KBM-7 (cell line): ENCODE measurements at places on chromosomes 3 and 15.

GRCh38 chr3:129476586-129476985 is 36.6 kb downstream of the IFT122 start:
- no peak for DNase-seq

GRCh38 chr15:75809986-75810750 is 33.1 kb upstream of the UBE2Q2 start:
- DNase-seq = peak; percentile 66

- no peak for DNase-seq
Observed at GRCh38 chr3:11564577-11565001, 79.1 kb downstream of the VGLL4 start.

DNA sequence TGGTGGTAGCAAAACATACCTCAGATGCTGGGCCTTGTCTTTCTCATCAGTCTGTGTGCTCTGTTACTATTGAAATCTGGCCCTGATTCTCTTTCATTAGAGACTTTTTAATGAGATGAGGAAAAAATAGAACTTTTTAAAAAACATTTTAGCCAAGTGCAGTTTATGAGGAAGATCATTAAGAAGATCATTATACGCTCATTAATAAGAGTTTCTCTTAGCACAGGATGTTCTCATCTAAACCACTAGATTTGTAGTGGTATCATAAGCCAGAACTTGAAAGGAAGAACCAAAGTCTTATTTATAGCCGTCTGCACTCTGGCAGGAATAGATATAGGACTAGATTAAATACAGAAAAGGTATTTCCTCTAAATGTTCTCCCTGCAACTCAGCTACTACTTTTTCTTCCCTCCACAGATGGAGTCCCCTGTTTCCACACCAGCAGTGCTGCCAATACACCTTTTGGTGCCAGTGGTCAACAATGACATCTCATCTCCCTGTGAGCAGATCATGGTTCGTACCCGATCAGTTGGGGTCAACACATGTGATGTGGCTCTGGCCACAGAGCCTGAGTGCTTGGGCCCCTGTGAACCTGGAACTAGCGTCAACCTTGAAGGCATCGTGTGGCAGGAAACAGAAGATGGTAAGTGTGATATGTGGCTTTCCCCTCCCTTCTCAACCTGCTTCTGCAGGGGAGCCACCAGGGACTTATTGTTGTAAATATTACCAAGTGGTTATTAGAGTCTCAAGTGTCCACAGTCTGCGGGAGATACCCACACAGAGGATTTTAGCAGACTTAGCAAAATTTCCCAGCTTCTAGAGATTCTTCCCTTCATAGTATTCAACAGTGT is 152.8 kb downstream of the RBPMS2 start:
- peak; percentile 75 for DNase-seq

- no peak for DNase-seq
Observed at GRCh38 chr3:171828902-171829770, 14.0 kb upstream of the TMEM212 start.

DNA sequence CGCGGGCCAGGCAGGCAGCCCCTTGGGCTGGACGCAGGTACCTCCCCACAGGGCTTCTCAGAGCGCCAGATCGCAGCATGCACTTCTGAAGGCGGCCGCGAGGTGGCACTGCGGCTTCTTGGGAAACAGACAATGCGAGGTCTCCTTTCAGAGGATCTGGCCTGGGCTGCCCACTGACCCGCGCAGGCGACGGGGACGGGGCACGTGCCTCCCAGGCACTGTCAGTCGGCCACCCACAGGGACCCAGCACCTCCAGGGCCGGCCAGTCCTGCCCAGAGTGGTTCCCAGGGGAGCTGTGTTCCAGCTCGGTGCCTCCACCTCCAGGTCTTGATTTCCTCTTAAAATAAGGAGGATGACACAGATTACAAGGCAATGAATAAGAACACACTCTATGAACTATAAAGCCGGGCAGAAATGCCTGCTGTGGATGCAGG is 24.4 kb upstream of the TXNRD3 start:
- DNase-seq = peak; percentile 83

DNA sequence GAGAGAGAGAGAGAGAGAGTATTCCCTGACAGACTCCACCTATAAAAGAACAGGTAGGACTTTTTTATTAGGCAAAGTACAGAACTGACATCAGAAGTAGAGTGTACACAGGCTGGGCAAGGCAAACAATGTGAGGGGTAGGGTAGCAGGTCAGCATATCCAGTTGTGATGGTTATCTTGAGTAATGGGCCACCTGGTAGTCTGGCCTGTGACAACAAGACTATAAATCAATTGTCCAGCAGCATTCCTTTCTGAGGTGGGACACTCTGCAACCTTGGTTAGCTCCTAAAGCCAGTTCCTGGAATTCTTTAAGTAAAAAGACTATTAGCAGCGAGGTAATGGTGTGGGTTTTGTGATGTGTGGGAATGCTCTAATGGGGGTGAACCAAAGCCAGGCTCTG is 14.9 kb upstream of the TMCC1 start:
- no peak for DNase-seq

GRCh38 chr3:32708672-32709283 is 23.8 kb downstream of the CNOT10 start:
- no peak for DNase-seq

DNA sequence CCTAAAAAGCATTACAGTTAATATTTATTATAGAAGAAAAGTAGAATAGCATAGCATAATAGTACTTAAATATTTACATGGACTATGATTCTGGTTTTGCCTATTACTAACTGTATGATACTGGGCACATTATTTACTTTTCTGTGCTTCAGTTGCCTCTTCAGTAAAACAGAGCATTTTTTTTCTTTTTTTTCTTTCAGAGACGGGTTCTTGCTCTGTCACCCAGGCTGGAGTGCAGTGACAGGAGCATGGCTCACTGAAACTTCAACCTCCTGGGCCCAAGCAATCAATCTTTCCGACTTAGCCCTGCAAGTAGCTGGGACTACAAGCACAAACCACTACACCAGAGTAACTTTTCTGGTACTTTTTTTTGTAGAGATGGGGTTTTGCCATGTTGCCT is 47.0 kb downstream of the GYG1 start:
- no peak for DNase-seq

DNA sequence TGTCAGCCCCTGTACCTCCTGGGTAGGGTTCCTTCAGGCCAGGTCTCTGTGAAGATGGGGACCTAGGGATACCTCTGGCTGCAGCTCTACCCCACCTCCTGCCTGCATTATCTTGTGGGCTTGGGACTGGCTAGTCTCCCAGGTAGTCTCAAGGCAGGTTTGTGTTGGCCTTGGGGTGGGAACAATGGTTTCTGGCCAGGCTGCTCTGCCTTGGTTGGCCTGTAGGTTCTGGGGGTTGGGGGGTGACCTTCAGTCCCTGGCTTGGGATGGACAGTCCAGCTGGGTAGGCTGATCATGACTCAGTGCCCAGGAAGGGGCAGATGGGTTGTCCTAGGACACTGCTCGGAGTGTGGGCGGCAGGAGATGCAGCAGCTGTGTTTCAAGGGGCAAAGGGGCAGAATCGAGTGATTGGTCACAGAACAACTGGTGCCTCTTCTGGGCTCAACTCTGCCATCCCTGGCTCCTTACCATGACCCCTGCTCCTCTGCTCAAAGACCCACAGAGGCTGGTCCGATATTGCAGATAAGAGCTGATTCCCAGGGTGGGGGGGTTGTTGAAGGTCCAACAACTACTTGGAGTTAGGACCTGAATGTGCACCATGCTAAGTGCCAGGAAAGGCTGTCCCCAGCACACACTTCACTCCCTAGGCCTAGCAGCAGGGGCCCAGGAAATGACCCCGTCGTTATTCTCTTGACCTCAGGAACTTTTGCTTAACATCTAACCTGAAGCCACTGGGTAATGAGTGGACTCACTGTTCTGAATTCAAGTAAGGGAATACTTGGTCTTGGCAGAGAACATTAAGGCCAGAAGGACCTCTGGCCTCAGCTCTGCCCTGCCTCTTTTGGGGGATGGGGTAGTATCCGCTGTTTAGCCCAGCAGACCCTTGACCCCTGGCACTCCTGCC is 18.1 kb upstream of the BSN start:
- DNase-seq = no peak

- no peak for DNase-seq
Observed at GRCh38 chr3:108117241-108117775, 26.5 kb upstream of the CD47 start.

DNA sequence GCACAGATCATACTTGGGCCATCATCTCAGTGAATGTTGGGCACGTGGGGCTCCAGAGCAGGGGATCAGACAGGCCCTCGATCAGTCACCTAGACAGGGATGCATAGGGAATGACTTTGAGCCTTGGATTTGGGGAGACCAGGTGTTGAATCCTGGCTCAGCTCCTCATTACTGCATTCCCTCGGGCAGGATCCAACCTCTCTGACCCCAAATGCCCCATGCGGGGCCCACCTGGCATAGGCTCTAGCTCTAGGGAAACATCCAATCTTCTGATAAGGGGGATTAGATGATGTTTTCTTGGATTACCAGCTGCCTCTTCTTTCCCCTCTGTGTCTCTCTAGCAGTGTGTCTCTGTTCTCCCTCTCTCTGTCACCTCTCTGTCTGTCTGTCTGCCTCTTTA is 22.7 kb downstream of the LOXL1 start:
- DNase-seq = no peak

DNA sequence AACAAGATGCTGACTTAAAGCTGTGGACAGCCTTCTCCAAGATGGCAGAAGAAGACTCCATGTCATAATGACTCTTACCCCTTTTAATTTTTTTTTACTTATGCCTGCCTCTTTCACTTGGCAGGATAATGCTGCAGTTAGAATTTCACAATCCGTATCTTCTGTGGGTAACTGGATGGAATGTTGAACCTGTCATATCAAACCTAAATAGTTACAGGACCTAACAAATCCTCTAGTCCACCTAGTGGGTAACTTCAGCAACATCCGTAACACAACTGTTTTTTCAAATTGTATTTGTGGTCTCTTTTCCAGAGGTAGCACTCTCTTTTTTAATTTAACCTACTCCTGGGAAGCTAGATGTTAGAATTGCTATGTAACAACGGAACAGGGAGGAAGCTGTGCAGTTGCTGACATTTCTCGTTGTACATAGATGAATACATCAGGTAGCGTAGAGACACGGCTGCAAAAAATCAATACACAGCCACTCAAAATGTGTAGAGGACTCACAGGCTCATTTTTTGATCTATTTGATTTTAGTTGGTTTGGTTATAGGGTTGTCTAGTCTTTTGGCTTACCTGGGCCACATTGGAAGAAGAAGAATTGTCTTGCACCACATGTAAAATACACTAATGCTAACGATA is 43.9 kb upstream of the TRPM1 start:
- DNase-seq = peak; percentile 26

DNA sequence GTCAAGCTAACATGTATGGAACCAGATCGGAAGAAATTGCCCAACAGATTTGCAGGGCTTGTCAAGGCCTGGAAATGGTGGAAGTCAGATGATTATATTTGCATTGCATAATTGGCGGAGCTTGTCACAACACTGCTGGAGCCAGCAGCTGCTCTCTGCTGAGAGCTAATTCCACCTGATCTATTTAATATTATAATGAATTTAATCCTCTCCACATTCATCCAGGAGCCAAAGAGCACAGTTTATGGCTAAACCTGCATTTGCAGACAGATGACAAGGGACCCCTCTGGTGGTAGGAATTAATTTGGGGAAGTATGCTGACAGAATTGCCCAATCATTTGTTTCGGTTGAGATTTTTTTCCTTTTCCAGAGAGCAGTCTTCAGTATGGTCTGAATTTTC is 730.2 kb downstream of the TUSC7 start:
- peak; percentile 67 for DNase-seq

DNA sequence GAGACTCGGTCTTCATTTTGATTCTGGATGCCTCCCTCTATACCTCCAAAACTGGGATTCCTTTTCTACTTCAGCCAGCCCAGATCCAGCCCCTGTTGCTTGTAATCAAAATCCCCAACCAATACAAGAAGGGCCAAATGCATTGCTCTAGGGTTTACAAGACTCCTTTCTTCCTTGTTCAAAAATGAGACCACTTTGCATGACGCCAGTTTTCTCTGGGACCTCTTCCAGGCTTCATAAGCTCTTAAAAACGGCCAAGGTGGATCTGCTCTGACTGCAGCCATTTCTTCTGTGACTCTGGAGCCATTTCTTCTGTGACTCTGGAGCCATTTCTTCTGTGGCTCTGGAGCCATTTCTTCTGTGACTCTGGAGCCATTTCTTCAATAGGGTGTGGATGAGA is 71.9 kb downstream of the ADAMTS17 start:
- DNase-seq = no peak

DNA sequence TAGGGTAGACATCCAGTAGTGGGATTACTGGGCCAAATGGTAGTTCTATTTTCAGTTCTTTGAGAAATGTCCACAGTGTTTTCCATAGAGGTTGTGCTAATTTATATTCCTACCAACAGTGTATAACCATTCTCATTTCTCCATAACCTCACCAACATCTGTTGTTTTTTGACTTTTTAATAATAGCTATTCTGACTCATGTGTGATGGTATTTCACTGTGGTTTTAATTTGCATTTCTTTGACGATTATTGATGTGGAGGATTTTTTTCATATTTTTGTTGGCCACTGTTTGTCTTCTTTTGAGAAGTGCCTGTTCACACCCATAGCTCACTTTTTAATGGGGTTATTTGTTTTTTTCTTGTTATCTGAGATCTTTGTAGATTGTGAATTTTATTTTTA is 125.2 kb downstream of the CFAP20DC start:
- DNase-seq = no peak

DNA sequence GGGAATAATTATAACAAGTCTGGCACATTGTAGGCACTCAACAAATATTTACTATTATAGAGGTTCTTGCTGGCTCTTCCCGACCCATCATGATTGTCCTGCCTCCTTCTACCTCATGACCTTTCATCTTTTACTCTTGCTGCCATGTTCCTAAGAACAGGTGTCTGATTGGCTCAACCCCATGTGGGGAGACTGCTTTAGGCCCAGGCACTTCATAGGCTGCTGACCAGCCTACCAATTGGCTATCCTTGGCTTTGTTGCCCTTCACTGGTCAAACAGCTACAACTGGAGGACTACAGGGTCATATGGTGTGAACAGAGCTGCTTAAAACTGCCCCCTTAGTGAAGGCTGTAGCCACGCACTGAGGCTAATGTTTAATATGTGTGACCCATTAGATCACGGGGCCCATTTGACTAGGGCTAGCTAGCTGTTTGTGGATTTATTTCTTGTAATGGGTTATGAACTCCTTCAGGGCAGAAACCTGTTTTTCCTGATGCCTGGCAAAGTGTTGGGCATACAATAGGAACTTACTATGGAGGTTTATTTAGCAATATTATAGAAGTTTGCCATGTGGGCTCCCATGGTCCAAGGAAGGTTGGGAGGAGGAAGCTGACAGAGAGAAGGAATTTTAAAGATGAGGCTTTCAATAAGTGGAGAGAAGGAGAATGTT is 239.9 kb upstream of the TBC1D5 start:
- DNase-seq = no peak

DNA sequence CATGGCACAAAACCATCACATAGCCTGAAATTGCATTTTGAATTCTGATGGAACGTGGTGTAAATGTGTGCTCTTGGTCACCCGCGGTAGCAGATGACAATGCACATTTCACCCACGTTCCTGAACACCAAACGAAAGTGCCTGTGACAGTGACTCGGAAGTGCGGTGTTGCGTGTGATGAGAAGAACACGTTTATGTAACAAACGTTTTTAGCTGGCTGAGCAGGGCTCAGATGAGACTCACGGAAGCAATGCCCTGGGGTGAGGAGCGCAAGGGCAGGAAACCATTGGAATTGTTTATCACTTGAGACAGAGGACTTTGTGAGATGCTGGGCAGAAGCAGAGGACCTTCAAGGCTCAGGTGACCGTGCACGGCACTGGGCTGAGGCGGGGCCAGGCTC is 449.2 kb upstream of the CFAP20DC start:
- no peak for DNase-seq

GRCh38 chr3:22007368-22007767 is 256.4 kb upstream of the ZNF385D start:
- DNase-seq = no peak
